ENCODE measurements at places on chromosomes 1 and 21.

- no peak for DNase-seq
Observed at GRCh38 chr1:81230983-81231728, 569.6 kb upstream of the ADGRL2 start.

GRCh38 chr1:79259390-79260336 lies 253.1 kb upstream of the ADGRL4 start:
- DNase-seq, result peak; percentile 7

- DNase-seq, result no peak
Observed at GRCh38 chr1:224137518-224137917, 23.6 kb downstream of the FBXO28 start.

DNA sequence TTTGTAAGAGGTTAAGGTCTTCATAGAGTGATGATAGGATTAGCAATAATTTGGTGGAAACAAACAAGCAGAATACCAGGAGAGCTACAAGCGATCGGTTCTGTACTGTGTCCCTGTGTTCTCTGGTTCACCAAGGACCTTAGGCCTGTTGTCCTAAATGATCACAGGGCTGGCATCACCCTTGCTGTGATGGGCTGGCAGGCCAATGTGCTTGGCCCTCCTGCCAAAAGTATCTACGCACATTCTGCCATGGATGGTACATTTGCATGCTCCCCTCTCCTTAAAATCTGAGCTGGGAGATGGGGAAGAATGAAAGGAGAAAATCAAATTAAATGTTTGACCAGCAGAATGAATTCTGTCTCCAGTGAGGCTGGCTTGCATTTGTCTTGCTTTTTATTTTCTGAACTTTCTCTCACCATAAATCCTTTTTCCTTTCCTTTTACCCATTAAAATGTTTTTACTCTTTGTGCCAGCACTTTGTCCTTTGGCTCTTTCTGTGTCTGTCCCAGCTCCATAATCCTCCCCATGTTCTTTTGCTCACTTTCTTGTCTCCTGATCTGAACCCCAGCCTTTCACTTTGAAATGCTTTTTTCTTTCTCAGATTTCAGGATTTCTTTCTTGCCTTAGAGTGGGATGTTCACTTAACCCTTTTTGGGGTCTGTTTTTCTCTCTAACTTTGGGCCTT lies 51.7 kb downstream of the PBX1 start:
- no peak for DNase-seq

DNA sequence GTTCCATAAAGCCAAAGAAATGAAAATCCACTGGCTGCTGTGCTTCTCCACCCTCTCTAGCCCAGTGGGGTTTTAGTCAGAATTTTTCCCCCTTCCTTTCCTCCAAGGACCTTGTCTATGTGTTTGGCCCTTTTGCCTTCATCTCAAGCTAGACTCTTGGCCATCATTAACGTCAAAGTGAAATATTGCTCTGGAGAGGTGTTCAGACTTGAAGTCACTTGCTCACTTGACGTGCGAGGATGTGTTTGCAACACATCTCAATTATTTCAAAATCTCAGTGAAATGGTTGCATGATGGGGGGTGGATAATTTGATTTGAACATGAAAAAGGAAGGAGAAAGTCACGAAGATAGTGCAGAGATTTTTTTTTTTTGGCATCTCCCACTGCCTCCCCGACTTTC lies 13.6 kb downstream of the EVA1C start:
- no peak for DNase-seq

GRCh38 chr1:186022184-186022583 lies 288.0 kb downstream of the HMCN1 start:
- no peak for DNase-seq

GRCh38 chr1:223700942-223701637 lies 11.2 kb upstream of the CAPN2 start:
- peak; percentile 95 for DNase-seq

DNA sequence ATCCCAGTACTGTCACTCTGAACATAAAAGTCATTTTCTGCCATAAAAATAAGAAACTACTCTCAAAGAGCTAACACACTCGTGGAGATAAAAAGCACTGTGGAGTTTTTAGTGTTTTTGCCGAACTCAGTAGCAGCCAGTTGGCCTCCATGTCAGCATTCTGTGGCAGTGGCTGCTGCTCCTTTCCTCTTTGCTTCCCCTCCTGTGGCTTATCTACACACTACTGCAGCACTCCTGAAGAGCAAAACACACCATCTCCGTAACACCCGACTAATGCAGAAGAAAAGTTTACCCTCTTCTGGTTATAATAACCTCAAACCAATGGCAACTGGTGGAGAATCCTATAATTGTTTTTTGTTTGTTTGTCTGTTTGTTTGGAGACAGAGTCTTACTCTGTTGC lies 44.9 kb downstream of the RAB3GAP2 start:
- DNase-seq, result no peak

DNA sequence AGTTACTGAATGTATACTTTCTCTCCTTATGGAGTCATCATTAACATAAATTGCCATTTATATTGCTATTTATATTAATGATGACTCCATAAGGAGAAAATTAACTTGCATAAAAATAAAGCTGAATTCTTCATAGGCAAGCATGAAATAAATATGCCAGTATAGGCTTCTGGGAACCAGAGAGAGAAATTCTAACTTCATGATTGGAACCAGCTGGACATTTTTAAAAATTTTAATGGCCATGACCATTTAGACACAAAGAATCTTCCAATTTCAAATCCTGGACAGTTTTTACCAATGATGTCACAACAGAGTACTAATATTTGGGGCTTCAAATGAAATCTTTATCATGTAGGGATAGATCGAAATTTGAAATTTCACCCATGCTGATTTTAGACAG lies 268.7 kb downstream of the PTGER3 start:
- DNase-seq, result no peak

DNA sequence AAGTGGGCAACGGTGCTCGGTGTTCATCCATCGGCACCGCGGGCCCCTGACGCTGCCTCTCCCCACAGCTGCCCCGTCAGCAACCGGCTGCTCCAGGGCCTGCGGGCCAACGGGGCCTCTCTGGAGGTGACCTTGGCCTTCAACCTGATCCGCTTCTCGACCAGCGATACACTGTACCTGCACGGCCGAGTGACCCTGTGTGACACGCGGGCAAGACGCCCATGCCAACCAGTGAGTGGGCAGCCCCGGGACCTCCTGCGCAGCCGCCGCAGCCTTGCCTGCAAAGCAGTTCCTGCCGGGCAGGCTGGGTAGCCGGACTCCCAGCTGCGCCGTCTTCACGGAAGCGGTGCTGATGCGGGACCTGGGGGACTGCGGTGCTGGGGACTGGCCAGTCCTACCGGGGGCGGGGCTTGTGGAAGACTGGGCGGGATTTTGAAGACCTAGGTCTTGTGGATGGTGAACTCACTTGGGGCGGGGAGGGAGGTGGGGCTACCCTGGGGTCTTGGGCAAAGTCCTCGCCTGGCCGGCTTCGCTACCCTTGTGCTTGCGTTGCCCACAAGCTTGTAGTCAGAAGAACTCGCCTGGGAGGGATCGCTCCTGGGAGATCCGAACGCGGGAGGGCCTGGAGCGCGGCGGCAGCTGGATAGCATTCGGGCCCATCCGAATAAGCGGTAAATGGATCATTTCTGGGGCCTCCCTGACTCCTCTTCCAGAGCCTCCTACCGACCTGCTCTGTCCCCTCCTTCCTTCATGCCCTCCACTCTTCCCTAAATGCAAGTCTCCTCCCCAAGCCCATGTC lies 8.8 kb upstream of the CEP85 start:
- DNase-seq, result no peak

GRCh38 chr1:183276386-183277080 lies 90.5 kb downstream of the LAMC2 start:
- DNase-seq, result no peak

- no peak for DNase-seq
Observed at GRCh38 chr1:39568208-39568607, 8.4 kb downstream of the PABPC4 start.

DNA sequence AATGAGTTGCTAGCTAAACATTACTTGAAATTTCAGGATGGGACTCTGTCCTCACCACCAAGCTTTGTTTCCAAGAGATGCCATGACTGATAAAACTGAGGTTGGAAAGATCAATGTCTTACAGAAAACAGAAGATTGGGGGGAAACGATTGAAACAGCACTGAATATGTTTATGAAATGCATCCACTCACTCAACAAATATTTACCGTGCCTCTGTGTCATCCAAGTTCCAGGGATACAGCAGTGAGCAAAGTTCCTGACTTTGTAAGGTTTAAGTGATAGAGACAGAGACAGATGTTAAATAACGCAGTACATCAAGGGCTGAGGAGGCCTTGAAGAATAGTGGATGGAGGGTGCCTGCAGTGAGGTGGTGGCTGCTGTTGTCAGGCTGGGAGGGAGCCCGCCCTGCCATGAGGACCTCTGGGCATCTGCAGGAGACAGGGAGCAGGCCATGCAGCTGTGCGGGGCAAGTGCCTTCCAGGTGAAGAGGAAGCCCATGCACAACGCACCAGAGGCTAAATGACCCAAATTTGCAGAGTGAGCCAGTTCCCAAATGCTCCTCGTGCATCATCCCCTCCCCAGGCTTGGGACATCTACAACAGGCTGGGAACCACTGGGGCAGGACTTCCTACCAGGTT lies 108.0 kb downstream of the HLCS start:
- DNase-seq, result no peak

GRCh38 chr1:59833991-59834390 lies 19.2 kb downstream of the HOOK1 start:
- DNase-seq, result no peak

GRCh38 chr1:3745071-3745470 lies 7.2 kb upstream of the CCDC27 start:
- no peak for DNase-seq

DNA sequence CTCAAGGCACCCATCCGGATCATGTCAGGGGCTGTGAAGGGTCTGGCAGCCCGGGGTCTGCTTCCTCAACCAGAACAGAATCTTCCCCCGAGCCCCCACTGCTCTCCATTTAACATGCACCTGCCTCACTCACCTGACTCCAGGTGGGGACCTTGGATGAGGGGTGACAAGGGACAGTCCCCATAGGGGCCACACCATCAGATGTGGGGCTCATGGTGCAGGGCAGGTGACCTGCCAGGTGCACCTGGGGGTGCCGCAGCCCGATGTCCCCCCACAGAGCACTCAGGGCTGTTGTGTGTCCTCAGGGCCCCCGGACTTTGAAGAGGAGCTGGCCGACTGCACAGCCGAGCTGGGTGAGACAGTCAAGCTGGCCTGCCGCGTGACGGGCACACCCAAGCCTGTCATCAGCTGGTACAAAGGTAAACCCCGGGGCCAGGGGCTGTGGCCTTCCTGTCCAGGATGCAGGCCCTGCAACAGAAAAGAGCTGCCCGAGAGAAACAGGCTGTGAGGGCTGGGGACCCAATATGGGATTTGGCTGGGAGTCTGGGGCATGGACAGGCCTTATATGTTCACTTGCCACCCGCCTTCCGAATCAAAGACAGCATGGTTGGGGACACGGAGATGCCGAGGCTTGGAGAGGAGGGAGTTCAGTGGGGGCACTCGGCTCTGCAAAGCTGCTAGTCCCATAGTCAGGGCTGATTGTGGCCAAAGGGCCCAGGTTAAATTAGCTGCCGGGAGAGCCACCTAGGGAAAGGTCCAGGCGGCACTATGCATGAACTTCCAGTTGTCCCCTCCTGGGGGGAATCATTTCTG lies 64.6 kb downstream of the TRIM11 start:
- no peak for DNase-seq

GRCh38 chr1:51303751-51304251 lies 26.6 kb downstream of the TTC39A start:
- no peak for DNase-seq

DNA sequence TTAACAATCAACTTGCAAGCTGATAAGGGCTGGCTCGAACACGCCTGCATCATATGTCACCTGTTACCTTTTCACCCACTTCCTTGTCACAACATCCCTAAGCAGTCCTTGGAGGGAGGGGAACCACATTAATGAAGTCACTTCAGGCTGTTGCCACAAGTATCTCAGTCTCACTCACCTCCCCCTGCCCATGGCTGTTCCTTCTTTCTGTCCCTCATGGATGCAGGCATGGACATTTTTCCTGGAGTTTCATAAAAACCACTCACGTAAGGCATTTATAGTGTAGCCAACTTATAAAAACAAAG lies 76.8 kb upstream of the ANGPTL1 start:
- DNase-seq, result no peak

- DNase-seq, result peak; percentile 72
Observed at GRCh38 chr1:33943978-33944377, 80.1 kb downstream of the HMGB4 start.

DNA sequence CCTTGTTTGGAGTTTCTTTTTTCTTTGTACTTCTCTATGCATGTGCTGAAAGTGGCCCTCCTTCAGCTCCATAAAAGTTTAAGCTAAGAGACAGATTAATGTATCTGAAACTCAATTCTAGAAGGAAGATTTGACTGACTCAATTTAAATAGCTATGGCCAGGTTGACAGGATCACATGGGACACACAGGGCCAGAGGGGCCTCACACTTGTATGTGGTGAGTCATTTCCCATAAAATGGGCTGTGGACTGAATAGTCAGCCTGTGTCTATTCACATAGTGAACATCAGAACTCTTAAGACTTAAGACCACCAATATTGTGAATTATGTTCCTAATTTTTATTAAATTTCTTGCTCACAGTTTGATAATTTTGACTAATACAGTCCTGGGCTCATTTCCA lies 45.7 kb upstream of the DEPDC1 start:
- no peak for DNase-seq

DNA sequence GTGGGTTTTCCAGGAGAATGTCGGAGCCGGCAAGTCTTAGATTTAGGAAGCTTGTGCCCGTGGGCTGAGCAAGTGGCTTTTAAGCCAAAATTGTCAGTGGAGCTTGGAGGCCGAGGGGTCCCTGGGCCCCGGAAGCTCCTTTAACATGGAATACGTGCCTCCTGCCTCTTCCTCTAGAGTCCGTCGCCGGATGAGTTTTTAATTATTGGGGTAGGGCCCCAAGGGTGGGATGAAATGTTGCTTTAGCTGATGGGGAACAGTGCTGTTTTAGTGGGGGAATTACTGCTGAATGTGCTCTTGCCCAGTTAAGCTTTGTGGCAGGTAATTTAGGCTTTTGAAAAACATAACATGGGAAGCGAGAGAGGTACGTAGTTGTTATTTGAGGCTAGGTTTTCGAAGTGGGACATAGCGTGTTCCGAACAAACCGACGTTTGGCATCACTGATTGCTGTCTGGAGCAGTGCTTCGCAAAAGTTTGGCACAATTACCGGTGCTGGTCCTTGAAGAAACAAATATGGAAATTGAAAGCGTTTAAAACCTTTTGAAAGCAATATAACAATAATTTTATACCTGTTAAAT lies 786 bp downstream of the RPL5 start:
- DNase-seq, result no peak

DNA sequence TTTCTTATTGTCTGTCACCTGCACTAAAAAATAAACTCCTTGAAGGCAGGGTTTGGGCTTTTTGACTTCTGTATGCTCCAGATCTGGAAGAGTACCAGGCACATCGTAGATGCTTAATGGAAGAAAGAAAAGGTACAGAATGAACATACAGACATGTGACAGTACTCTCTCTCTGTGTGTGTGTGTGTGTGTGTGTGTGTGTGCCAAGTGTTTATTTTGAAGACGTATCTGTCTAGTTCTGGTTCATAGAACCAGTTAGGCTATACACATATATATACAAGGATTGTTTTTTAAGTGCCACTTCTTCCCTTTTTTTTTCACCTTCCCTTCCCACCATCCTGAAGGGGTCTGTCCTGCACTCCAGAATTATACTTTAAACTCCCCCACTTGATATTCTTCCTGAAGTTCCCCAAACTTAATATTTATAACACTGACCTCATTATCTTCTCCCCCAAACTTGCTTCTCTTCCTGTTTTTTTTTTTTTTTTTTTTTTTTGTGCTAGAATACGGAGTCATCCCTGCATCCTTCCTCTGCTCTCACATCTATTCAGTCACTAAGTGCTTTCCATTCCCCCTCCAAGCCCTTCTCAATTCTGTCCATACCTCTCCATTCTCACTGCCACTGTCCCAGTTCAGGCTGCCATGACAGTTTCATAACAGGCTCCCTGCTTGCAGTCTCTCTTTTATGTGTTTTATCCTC lies 5.4 kb upstream of the KCNA3 start:
- no peak for DNase-seq
